Fibroblast of the conjunctiva (primary cell): ENCODE measurements at places on chromosomes 13 and 19.
A peak's percentile ranks its signal among the peaks of the same experiment; 100 is the strongest.

- no peak for DNase-seq
These were observed 168.6 kb downstream of the ZNF536 start for GRCh38 chr19:30540761-30541160.

GRCh38 chr19:31145007-31145406, 204.2 kb downstream of the TSHZ3 start:
- no peak for DNase-seq

DNA sequence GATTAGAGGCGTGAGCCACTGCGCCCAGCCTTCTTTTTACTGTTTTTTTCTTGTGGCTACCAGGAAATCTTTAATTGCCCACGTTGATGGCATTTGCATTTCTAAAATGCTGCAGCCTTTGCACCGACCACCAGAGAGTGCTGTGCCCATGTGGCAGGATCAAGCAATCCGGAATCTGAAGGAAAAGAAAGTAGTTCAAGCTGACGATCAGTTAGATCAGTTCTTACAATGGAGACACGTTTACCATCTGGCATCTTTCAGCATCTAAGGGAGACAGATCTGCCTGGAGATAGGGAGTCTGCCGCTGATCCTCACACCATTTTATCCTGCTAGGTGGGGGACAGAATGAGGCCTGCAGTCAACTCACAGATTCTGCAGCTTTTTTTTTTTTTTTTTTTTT, 19.9 kb downstream of the TINCR start:
- peak; percentile 6 for DNase-seq

DNA sequence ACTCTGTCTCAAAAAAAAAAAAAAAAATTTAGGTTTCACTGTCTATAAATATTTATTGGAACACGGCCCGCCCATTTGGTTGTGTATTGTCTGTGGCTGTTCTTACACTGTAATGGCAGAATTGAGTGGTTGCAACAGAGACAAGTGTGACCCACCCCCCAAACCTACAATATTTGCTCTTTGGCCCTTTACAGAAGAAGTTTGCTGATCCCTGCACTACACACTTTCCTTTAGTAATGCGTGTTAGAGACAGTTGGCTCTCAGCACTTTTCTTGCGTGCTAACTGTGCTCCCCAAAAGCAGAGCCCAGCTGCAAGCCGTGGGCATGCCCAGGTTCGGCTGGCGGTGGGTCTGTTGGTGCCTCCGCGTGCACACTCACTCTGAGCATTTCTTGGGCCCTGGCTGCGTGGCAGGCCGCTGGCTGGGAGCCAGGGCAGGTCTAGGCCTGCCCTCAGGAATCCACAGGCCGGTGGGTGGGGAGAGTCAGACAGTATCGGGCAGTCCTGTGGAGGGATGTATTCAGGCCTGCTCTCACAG, 72.6 kb downstream of the SIPA1L3 start:
- DNase-seq = no peak
